ENCODE measurements at places on chromosomes 5 and 9. TPM values are rescaled to one million over a fixed set of nuclear protein-coding genes. Genes with fewer than 3 reads are reported as not detected.

The PRXL2C gene
- 21.6 TPM for total RNA-seq

DNA sequence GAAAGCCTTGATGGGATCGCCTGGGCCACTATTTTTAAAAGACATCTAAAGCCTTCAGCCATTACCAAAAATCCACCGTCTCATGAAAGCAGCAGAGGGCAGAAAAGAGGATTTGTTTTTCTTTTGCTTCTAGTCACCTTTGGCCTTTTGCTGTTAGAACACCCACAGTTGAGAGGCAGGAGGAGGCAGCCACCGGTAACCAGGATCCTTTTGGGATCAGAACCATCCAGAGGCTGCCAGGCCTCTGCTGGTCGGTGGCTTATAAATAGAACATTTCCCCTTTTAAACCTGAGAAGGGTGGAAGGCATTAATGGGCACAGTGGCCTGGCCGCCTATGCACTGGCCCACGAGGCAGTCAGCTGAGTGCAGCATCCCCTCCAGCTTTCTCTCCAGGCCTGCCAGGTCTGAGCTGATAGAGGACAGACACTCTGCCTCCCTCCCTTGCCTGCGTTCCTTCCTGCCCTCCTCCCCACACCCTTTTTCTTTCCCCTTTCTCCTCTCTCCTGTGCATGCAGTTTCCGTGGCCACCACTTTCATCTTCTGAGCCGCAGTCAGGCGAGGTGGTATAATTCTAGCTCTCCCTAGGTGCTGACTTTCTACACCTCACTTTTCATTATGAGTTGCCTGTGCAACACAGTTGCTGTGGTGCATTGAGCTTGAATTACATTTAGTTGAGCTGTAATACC is 253.4 kb downstream of the ARHGAP26 start:
- no peak for DNase-seq

DNA sequence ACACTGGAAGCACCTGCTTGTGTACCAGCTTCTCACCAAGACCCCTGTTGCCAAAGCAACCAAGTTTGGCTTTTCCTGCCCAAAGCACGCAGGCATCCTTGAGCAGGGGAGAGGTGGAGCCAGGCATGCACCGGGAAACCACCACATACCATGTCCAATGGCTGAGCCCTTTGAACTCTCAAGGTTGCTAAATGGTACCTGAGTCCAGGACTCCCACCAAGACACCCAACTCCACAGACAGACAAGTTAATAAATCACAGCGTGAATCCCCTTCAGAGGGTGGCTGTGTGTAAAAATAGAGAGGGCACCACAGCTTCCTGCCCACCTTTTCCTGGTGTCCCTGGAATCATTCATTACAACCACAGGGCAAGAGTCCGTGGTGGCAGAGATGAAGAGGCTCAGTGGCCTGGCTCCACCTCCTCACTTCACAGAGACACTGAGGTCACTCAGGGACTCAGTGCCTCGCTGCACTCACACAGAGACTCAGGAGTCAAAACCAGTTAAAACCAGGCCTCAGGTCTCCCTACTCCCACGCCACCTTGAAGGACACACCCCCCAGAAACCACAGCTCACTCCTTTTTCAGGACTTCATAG is 143.7 kb downstream of the C5orf15 start:
- no peak for DNase-seq

- DNase-seq = no peak
Observed at GRCh38 chr9:131080589-131080988, 15.7 kb upstream of the AIF1L start.

The ZNF354C gene
- total RNA-seq = 9.9 TPM

GRCh38 chr9:105834404-105834803 is 140.1 kb downstream of the TMEM38B start:
- DNase-seq = no peak

GRCh38 chr5:142540922-142541422 is 144.9 kb downstream of the FGF1 start:
- peak; percentile 18 for DNase-seq

DNA sequence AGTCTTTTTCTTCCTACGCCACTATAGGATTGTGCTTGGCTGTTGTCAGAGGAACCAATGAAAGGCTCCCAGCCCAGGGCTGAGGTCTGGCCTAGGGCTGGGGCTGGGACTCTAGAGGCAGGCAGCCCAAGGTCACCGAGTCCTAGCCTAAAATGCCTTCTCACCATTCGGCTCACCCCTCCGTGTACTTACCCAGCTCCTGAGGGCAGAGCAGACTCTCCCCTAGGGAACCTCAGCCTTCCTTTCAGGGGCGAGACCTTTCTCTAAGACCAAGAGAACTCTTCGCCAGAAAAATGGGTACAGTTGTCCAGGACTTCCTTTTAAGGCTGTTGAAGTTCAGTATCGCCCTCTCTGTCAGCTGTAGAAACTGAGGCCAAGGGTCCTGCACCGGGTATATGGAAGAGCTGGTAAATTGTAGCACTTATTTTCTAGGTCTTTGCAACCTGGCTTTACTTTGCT is 1.7 kb upstream of the SPRY4 start:
- DNase-seq = no peak

The ZBTB26 gene
- 9.0 TPM for total RNA-seq

DNA sequence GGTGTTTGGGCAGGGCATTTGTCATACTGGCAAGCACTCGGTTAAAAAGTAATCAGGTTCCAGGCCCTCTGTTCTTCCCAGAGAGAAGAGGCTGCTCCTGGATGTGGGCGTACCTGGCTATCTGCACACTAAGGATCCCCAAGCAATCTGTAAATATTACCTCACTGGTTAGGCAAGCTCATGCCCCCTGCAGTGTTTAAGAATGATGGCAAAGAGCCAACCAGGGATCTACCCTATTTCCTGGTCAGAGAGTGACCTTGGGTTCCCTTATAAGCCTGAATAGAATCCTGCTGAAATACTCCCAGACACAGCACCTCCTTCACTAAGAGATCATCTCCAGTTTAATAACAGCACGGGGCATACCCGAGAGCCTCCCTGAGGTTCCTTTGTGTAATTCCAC is 181.2 kb downstream of the PIK3R1 start:
- no peak for DNase-seq

DNA sequence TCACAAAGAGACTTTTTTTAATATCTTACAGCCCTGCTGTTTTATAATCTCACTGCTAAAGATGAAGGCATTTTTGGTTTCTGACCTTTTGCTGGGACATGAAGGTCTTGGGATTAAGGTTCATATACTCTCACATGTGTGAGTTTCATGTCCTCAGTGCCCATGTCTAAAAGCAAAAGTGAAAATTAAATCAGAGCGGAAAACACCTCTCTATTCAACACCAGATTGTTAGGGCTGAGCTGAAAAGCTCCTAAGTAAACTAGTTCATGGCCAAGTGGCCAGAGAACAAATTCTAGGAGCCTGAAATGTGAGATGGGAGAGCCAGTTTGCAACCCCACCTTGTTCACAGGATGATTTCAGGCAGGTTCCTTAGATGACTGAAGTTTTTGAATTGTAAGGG is 110.9 kb downstream of the GRIA1 start:
- DNase-seq = no peak

- no peak for DNase-seq
Observed at GRCh38 chr5:95975703-95976102, 14.1 kb upstream of the ELL2 start.

The IGFBPL1 gene
- total RNA-seq = 0.60 TPM

- no peak for DNase-seq
Observed at GRCh38 chr5:31114817-31115216, 78.7 kb upstream of the CDH6 start.

- no peak for DNase-seq
Observed at GRCh38 chr5:24353016-24353415, 291.8 kb downstream of the CDH10 start.

GRCh38 chr9:89865357-89865756 is 260.5 kb downstream of the GADD45G start:
- DNase-seq = no peak

The SMU1 gene
- 17.7 TPM for total RNA-seq

DNA sequence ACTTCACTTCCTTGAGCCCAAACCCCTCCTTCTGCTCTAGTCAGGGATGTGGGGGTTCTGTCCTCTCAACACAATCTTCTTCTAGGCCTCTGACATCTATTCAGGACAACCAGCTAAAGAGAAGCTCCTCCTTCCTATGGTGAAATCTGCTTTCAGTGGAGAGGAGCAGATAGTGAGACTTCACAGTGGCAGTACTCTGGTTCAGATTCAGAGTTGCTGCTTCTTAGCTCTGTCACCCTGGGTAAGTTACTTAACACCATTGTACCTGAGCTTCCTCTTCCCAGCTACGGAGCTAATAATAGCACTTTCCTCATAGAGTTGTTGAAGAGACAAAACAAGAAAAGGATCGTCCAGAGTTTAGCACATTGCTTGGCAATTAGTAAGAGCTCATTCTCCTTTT is 77.3 kb upstream of the LARP1 start:
- no peak for DNase-seq

- no peak for DNase-seq
Observed at GRCh38 chr5:124527220-124527991, 219.0 kb downstream of the ZNF608 start.

DNA sequence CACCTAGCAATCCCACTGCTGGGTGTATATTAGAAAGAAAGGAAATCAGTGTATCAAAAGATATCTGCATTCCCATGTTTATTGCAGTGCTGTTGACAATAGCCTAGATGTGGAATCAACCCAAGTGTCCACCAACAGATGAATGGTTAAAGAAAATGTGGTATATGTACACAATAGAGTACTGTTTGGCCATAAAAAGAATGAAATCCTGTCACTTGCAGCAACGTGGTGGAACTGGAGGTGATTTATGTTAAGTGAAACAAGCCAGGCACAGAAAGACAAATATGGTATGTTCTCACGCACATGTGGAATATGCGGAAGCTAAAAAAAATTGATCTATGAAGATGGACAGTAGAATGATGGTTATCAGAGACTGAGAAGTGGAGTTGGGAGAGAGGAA is 221.6 kb upstream of the DAP start:
- DNase-seq = no peak

The PCSK5 gene
- 31.4 TPM for total RNA-seq

DNA sequence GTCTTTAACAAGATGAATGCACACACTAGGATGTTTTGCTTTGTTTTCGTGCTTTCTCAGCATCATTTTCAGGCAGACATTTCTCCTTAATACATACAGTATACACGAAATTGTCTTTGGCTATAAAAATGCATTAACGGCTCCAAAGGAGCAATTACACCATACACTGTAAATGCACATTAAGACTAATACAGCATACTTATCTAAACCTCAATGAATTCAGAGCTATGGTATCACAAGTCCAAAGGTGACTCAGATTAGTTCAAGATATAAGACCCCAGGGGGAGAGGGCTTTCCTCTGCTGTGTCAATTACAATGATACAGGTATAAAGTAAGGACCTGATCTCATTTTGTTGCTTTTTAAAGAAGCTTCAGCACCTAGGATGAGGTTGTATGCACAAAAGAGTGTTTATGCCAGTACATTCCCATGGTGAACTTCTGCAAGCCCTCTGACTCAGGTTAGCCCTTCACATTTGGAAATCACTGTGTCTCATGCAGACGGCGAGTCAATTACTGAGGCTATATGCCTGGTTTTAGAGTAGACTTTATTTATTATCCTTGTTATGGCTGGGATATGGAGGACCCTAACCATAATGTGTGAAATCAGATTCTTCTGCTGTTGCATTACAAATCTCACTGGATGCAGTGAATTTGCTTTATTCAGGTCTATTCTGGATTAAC is 233.3 kb downstream of the ZNF608 start:
- no peak for DNase-seq

DNA sequence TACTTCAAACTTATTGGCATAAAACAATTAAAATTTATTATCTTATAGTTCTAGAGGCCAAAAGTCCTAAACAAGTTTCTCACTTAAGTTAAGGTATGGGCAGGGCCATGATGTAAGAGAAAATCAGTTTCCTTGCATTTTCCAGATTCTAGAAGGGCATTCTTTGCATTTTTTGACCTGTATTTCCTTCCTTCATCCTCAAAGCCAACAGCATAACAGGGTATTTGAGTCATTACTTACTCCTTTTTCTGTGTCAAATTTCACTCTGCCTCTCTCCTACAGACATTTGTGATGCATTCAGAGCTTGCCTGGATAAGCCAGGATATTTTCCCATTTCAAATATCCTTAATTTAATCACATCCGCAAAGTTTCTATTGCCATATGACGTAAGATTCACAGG is 1499.0 kb downstream of the EFNA5 start:
- no peak for DNase-seq

DNA sequence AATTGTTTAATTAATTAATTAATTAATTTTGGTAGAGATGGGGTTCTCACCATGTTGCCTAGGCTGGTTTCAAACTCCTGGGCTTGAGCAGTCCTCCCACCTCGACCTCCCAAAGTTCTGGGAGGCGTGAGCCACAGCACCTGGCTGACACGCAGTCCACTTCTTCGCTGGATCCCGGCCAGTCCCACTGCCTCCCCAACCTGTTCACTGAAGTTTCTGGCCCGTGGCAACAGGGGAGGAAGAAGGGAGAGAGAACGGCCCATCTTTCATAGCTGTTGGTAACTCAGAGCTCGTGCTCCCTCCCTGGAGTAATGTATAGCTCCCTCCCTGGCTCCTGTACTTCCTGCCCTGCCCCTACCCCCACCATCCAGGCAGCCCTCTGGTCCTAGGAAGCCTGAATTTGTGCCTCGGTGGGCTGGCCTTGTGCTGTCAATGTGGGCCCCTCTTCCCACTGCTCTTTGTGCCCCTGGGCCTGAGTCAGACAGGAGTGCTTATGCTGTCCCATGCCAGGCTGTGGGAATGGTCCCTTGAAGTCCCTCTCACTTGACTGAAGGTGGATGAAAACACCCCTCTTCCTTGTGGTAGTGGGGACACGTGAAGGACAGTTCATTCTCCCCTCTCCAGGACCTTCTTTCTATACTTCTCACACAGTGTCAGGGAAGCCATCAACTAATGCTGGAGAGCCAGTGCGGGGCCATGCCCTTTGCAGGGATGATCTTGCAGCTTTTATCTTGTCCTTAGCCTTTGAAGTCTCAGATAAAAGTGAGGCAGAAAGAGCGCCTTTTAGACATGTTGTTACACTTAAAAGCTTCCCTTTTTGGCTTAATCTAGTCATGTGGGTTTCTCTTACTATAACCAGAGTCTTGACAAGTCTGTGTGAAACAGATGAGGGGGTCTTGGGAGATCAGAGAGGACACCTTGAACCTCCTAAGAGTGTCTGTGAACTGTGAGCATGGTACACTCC is 38.1 kb downstream of the ANGPTL2 start:
- no peak for DNase-seq

- no peak for DNase-seq
Observed at GRCh38 chr5:88304356-88304755, 35.7 kb upstream of the TMEM161B start.

- no peak for DNase-seq
Observed at GRCh38 chr9:126638571-126639132, 24.9 kb downstream of the LMX1B start.

GRCh38 chr5:28190011-28190410 is 1151.6 kb upstream of the CDH9 start:
- DNase-seq = no peak

The MTAP gene
- 37.6 TPM for total RNA-seq
